HCEC 1CT (cell line): ENCODE measurements at places on chromosomes 3 and 15.

- no peak for DNase-seq
Observed at GRCh38 chr3:194072097-194072428, 63.9 kb upstream of the HES1 start.

DNA sequence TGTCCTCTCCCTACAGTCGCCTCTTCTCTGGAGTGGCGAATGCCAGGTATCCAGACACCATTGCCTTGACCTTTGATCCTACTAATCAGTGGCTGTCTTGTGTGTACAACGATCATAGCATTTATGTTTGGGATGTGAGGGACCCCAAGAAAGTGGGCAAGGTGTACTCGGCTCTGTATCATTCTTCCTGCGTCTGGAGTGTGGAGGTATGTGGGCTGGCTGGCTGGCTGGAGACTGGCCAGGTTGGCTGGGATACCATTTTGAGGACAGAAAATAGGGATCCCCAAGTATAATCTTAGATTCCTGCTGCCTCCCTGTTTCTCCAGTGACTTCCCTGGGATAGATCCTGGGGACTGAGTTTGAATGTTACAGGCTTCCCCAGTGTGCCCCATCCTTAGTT is 13.4 kb upstream of the JMJD7 start:
- DNase-seq = no peak

DNA sequence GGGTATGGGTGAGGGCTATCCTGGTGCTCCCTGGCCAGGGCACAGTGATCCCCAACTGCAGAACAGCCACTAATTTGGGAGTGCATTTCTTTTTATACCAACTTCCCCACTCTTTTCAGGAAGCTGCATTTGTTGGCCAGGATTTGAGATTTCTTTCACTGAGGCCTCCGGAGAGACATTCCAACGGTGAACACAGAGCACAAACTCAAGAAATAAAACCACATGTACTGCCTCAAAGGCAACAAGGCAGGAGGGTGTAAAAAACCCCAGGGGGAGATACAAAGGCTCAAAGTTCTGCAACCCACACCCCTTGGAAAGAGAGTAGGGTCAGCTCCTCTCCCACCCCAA is 65.3 kb downstream of the CPN2 start:
- DNase-seq = no peak

- DNase-seq = no peak
Observed at GRCh38 chr3:176415661-176416295, 781.5 kb downstream of the TBL1XR1 start.

DNA sequence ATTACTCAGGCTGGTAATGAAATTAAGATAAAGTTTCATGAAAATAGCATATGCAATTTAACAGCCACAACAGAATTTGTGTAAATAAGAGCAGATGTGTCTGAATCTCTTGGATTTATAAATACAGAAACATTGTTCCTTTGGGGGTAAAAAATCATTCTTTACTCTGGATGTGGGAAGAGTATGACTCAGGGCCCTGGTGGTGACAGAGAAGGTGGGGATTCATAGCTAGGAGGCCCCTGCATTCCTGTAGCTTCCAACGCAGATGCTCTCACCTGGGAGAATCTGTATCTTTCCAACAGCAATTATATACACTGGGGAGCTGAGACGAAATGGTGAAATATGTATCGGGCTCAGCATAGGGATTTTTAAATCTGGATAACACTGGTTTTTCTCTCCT is 167.6 kb upstream of the CADPS start:
- no peak for DNase-seq
